NCI-H524 treated with DMSO at 0.1 percent for 48 hours (cell line): ENCODE measurements at places on chromosomes 16 and 17.

- DNase-seq, result no peak
These were observed 32.3 kb upstream of the CAPN15 start for GRCh38 chr16:495127-495748.

DNA sequence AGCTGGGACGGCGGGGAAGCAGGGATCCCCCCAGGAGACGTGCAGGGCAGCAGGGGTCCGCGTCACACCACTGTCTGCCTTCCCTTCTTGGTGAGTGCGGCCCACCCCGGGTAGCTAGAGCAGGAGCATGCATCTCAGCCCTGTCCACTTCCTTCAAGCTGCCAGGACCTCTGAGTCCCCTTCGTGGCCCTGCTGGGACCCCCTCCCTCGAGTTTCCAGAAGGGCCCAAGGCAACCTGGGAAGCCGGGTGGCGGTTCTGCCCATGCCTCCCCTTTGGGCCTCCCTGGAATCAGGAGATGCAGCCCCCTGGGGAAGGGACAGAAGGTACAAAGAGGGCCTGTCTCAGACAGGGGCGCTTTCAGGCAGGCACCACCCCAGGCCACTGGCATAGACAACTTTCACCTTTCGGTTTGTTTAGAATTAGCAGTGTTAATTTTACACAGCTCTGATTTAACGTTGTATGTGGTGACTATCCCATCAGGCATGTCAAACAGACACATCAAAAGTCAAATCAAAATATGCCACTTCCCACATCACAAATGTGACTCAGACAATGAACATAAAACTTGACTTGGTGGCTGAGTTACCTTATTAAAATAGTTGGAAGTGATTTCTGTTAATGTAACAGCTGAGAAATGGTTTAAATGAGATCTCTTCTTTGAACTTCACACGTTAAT, 94.5 kb upstream of the METRNL start:
- DNase-seq, result no peak

DNA sequence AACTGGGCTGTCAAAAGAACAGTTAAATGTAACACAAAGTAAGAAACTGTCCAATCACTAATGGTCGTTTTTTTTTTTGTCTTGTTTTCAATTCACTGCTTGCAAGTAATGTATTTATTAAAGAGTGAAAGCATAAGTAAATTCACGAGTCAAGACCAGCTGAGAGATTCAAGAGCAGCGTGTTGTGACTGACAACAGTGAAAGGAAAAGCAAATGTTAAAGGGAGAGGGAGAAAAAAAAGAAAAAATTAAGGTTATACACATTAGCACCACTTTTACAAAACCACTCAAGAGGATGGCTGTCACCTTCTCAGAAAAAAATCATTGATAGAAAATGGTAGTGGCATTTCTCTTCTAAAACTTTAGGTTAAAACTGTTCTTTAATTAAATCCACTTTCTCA, 36.1 kb downstream of the GPATCH8 start:
- DNase-seq, result no peak

DNA sequence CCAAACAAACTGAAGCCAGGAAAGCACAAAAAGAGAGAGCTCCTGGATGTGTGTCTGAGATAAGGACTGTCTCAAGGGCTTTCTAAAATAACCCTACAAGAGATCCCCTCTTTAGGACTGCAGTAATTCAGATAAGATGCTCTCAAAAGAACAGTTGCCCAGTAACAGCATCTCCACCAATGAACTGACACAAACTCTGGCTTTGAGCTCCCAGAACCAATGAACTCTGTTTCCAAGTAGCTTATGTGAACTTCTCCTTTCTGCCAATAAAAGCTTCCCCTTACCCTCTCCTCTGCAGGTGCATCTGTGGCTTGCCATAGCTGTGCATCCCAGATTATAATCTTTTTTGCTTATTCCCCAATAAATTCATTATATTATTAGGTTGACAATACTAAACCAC, 421.5 kb downstream of the SLC39A11 start:
- DNase-seq, result no peak
